Activated CD8-positive, alpha-beta memory T cell treated with anti-CD3 and anti-CD28 coated beads for 4 hours (primary cell): ENCODE measurements at places on chromosomes 6 and 20.

DNA sequence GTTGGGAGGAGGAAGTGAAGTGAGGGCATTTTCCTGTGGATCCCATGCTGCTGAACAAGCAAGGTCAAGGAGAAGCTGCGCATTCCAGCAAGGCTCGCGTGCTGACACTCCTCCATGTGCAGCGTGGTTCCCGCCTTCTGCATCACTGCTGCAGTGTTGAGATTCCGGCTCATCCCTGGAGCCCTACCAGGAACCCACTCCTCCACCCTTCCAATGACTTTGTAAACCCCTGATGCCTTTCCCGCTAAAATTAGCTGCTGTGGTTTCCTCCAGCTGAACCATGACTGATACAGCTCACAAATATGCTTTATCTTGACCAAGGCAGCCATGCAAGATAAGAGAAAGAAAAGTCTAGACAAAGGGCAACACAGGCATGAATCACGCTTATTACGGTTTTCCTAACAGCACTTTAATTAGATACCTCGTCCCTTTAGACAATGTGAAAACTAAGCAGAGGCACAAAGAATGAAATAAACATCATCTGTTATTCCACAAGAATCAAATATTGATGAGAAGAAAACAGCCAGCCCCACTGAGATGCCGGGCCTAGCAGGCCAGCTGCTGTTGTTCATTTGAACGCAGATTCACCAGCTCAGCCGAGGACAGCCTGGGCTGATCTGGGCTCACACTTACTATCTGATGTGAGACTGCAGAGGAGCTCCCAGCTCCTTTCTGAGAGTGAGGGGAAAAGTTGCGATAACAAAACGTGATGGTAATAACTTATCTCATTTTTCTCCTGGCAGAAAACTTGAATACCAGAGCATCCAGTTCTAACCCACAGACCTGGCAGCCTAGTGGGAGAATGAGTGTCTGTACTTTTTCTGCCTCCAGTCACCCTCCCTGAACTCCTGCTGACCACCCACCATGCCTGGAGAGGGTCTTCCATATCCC is 14.2 kb upstream of the BNIP5 start:
- DNase-seq: no peak

GRCh38 chr6:137722749-137723272 is 144.2 kb upstream of the TNFAIP3 start:
- DNase-seq: no peak

GRCh38 chr6:30646450-30647241 is at the start of gene C6orf136:
TSS of gene C6orf136 (plus strand) at chr6:30647133. CDS start at chr6:30647232, 99 bp downstream.
- DNase-seq: peak; percentile 82

DNA sequence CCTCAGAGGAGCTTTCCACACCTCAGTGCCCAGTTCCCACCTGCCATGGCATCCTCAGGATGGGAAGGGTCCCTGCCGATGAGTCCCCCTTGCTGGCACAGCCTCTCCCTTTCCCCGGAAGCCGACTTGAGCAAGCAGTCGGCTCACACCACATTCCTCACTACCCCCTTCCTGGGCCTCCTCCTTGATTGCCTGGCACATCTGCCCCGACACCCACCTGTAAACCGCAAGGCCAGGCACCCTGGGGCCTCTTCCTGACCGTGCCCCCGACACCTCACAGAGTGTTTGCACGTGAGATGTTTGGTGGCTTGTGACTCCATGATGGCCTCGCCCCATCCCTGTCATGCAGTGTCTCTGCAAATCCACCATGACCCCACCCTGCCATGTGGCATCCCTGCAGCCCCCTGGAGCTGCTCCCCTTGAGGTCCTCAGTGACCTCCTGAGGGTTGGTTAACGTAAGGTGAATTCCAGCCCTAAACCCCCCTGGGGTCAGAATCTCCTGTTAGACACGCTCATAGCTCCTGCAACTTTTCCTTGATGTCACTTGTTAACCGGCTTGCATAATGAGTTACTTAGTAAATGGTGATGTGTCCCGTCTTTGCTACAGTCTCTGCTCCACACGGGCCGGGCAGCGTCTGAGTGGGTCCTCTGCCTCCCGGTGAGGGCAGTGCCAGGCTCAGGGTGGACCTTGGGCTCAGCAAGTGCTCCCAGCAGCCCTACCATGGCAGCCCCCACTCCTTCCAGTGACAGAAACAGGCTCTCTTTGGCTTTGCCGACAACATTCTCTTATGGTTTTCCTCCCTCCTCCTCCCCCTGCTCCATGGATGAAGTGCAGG is 115.9 kb upstream of the FRMD1 start:
- DNase-seq: no peak

- no peak for DNase-seq
Observed at GRCh38 chr20:58238490-58238889, 10.0 kb upstream of the ANKRD60 start.

DNA sequence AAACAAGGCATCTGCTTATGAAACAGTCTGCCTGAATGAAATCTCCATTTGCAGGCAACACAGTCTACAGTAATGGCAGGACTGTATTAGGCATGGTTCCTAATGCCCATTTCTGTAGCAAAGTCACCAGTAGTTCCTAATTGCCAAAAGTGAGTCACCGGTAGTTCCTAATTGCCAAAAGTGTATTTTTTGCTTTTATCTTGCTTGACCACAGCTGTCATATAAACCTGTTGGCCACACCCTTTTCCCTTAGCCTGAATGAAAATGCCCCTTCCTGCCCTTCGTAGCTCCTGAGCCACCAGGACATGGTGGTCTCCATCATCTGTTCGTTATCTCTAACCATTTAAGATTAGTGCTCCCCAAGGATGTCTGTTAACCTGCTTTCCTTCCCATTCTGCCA is 34.5 kb downstream of the MTHFD1L start:
- no peak for DNase-seq

DNA sequence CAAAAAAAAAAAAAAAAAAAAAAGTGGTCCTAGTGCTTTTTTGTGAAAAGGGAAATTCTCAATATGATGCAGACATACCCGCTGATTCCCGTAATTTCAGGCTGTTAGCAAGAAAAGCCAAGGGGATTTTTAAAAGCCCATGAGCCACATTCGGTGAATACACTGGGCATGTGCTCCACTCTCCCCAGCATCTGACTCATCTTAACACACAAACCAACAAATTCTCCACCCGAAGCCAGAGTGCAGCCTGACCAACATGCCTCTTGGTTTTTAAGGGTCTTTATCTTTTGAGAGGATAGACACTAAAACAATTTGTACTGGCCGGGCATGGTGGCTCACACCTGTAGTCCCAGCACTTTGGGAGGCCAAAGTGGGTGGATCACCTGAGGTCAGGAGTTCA is 45.5 kb upstream of the CD83 start:
- DNase-seq: no peak

- no peak for DNase-seq
Observed at GRCh38 chr6:2081155-2082138, 164.0 kb downstream of the GMDS start.

DNA sequence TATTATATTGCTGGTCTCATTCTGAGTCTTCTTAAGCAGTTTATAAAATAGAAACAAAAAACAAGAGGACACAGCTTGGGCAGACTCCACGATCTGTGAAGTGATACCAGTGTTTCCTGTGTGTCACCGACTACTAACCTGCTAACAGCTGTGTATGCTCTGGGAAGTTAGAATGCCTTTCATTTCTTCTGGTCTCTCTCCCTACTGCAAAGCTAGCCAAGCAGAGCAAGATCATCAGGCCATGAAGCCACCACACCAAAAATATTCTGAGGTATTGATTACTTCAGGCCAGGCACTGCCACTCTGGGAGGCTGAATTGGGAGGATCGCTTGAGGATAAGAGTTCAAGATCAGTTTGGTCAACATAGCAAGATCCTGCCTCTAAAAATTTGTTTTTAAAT is 46.9 kb upstream of the SMIM29 start:
- no peak for DNase-seq

DNA sequence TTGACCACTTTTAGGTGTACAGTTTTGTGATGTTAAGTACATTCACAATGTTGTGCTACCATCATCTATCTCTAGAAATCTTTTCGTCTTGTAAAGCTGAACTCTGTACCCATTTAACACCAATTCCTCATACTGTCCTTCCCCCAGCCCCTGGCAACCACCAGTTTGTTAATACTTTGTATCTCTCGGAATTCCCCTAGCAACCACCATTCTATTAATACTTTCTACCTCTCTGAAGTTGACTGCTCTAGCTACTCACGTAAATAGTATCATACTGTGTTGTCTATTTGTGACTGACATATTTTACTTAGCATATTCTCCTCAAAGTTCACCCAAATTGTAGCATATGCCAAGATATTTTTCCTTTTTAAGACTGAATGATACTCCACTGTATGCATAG is 82.3 kb upstream of the CLDN20 start:
- DNase-seq: no peak

- DNase-seq: no peak
Observed at GRCh38 chr20:8194721-8195120, 62.7 kb downstream of the PLCB1 start.

DNA sequence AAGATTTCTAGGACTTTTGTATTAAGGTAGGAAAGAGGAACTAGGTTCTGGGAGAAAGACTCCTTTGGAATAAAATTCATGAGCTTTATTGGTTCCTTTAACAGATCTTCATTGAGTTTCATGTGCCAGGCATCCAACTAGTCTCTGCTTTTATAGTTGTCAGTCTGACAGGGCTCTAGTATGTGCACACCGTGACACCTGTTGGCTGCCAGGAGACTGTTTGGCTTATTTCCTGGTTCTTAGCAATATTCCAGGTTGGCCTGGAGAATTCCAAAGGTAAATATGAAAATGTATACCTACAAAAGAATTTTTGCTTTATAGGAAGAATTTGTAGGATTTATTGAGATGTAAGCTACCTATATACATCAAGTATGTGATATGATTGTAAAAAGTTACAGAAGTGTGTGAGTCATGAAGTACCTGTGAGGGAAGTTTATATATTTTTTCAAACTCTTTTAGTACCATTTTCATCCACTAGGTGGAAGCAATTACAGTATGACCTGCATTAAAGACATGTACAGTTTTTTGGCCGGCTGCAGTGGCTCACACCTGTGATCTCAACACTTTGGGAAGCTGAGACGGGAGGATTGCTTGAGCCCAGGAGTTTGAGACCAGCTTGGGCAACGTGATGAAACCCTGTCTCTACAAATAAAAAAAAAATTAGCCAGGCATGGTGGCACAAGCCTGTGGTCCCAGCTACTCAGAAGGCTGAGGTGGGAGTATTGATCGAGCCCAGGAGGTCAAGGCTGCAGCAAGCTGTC is 35.2 kb downstream of the NDUFAF5 start:
- no peak for DNase-seq

GRCh38 chr6:138107078-138107751 is at the start of gene PERP:
TSS of gene PERP (minus strand) at chr6:138107419. CDS start at chr6:138107340, 79 bp downstream.
- peak; percentile 44 for DNase-seq

DNA sequence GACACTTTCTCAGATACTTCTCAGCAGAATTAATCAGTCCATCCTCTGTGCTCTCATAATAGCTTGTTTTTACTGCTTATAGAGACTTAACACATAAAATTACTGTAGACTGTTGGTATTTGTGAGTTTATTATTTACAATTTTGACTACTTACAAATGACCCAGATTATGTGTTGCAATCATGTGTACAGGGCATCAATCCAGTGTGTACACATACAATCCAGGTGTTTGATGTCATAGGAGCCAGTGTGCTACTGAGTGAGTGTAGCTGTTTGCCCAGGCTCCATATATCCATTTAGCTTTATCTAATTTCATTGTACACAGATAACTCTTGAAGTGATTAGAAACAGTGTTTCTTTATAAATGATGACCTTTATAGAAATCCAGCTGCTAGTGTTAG is 31.3 kb downstream of the TRMT11 start:
- no peak for DNase-seq

DNA sequence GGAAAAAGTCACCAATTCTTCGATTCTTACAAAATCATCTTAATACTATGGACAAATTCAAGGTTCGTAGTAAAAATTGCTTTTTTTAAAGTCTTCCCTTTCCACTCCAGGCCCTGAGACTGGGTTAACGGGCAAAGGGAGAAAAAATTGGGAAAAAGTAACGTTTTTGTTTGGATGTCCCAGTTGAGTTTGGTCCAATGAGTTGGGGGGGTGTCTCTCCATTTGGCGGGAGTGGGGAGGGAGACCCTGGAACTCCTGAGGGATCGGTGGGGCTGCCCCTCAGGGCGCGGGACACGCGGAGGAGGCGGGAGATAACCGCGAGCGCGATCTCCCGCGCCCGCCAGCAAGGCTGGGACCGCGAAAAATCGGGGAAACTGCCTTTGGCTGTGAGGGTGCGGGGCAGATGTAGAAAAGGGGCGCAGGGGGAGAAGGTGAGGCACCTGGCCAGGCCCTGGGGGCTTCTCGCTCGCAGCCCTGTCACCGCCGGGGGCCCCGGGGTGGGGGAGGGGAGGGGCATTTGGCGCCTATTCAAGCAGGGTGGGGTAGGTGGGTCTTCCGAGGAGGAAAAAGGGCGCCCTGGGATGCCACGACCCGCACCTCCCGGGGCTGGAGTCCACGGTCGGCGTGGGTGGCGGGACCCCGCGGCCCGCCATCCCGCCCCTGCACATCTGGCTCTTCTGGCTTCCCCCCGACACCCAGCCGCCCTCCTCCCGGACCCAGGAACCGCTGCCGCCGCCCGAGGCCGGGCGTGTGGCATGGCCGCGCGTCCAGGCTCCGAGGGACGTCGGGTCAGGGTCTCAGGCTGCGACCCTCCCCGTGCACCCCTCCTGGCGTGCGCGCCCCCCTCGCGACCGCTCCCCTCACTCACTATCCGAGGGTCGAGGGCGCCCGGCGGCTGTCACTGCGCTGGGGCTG is 595 bp downstream of the FBXO5 start:
- DNase-seq: no peak

DNA sequence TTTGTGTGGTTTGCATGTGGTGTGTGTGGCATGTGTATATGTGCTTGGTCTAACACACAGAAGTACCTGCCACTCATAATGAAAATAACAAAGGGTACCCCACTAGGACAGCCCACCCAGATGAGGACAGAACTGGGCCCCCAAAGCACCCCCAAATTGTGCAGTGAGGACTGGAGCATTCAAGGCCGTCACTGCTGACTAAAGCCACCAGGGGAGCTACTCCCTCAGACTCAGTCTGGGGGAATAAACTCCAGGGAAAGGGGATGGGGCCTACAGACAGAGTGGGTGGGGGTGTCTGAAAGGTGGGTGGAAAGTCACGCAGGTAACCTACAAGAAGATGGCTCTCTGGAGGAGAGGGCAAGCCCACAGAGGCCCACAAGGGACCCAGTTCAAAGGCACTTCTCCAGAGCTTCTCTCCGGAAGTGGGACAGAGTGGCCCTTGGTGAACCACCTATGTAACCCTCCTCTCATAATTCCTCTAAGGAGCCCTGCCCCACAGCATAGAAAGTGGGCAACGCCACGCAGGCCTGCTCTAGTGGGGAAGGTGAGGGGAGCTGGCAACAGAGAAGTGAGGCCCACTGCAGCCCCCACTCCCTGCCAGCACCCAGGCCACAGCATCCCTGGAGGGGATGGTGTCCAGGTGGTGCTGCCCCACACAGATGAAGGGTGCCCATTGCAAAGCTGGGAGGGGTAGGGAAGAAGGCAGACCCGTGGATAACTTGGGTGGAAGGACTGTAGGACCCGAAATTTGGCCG is 122.8 kb upstream of the MAFB start:
- DNase-seq: no peak

GRCh38 chr6:23213193-23213592 is 643.8 kb downstream of the HDGFL1 start:
- no peak for DNase-seq

DNA sequence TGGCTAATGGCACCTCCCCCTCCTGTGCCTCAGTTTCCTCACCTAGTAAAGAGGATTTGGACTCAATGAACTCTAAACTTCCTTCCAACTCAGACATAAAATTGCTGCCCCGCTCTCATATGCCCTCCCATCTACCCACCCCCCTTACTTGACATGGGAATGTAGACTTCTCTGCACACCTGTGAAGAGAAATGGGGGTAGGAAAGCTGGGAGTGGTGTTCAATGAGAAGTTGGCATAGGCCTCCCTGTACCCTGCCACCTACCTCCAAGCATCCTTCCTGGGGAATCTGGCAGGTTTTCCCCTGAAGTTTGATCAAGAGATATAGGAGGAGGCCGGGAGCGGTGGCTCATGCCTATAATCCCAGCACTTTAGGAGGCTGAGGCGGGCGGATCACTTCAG is 3.9 kb upstream of the POU5F1 start:
- DNase-seq: no peak
